Muscle of back (tissue), 13 donors: ENCODE measurements at places on chromosomes 6 and 20. TPM values are rescaled to one million over a fixed set of nuclear protein-coding genes. Genes with fewer than 3 reads are reported as not detected.

GABRR1 gene
- 1.1 TPM for polyA plus RNA-seq

DTD1 gene
- 17.4 TPM for polyA plus RNA-seq

NOP56 gene
- polyA plus RNA-seq = 139 TPM

DEFB124 gene
- polyA plus RNA-seq = 2.6 TPM

SLC17A1 gene
- not detected for polyA plus RNA-seq

KHDC1L gene
- polyA plus RNA-seq = 0.48 TPM

DNA sequence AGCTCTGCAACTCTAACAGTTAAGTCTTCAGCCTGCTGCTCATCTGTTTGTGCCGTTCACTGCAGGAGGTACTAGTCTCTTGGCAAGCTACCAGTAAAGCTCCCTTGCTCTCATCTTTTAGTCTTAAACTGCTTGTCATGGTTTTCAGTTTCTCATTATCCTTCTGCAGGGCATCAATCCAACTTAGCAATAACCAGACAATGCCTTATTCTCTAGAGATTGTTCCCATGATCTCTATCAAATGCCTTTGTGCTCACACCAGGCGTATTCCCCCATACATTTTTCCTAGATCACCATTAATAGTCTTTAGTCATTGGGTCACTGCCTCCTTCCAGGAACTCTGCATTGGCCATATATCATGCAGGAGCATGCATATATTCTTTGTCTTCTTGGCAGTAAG lies 171.3 kb downstream of the GRM1 start:
- peak; percentile 88 for DNase-seq

- DNase-seq = no peak
Measured at GRCh38 chr6:57040011-57040410, 6.5 kb upstream of the KIAA1586 start.

GRCh38 chr6:11062715-11063114 lies 18.6 kb upstream of the ELOVL2 start:
- no peak for DNase-seq

DNA sequence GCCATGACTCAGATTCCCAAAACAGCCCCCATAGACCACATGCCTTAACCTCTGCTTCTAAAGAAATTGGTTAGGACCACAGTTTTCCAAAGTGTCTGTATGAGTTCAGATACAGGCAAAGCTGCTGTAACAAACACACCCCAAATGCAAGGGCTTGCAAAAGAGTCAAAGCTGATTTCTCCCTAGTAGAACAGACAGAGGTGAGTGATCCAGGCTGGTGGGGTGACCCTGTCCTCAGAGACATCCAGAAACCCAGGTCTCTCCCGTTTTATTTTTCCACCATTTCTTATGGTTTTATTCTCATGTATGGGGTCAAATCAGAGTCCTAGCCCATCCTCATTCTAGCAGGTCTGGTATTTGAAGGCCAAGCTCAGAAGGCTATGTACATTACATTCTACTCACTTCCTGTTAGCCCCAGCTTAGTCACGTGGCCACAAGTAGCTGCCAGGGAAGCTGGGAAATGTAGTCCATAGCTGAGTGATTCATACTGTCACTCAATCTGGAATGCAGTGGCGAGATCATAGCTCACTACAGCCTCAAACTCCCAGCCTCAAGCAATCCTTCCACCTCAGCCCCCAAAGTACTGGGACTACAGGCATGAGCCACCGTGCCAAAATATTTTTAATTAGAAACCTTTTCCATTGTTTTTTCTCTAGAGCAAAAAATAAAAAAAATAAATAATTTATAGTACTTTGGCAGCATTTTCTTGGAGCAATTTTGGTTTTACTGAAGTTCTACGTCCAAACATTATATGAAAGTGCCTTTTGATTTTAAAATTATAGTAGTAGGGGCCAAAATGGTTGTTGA lies 175.2 kb downstream of the ZMYND8 start:
- DNase-seq = no peak

DNA sequence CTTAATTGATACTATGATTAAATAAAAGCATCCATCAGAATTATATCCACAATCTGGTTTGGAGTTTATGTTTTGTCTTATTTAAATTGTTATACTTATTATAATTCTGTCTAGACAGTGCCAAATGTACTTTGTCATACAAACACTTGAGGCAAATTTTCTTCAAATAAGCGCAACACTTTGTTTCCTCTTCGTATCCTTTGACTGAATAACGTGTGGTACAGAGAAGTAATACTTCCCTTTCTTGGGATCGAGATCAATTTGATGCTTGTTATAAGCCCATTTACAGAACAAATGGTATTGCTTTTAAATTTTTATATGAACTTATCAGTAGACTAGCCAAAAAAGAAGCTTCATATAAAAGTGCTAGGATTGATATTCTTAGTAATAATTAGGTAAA lies 111.0 kb downstream of the ATG5 start:
- no peak for DNase-seq

DNA sequence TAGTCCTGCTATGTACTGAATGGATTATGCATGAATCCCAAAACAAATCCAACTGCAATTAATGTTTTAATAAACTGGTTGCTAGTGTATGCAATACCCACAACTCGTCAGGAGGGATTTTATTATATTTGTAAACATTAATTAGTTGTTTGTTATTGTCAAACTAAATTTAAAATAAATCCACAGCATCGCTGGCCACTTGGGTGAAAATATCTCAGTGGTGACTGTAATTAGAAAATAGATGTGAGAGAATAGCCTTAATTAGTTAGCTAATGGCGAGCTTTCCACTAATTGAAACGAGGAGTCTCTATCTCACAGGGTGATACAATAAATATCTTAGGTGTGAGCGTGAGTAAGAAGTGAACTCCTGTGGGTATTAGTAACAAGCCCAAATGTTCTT lies 176.8 kb downstream of the LINC00237 start:
- no peak for DNase-seq

DNA sequence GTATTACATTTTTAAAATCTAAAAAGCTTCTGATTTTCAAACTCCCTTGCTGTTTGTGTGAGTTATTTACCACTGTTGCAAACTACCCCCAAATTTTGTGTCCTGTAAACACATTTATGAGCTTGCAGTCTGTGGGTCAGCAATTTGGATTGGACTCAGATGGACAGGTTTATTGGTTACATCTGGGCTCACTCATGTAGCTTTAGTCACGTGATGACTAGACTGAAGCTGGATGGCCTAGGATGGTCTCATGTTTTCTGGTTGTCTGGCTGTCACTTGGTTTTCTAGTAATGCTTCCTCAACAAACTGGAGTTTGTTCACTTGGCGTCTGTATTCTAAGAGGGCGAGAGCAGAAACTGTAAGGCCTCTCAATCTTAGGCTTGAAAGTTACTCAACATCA lies 12.2 kb upstream of the C6orf58 start:
- DNase-seq = no peak

- no peak for DNase-seq
Measured at GRCh38 chr6:88616380-88616779, 347.0 kb downstream of the RNGTT start.

GRCh38 chr6:154786144-154786868 lies 53.1 kb downstream of the SCAF8 start:
- DNase-seq = no peak

GRCh38 chr6:28742668-28743270 lies 181.0 kb downstream of the TRIM27 start:
- DNase-seq = no peak

DNA sequence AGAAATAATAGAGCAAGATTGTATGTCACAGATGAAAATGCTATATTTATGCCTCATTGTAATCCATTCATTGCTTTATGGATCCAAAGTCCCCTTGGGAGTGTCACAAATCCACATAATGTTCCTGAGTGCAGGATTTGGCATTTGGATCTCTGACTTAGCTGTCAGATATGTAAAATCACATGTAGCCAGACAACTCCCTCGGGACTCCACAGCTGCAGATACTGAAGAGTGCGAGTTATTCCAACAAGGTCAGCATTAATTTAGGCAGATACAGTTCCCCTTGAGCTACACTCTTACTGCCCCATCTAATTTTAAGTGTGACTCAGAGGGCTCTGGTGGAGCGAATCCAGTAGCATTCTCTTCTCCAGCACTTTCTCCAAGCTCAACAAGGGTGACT lies 433.2 kb downstream of the CD83 start:
- DNase-seq = peak; percentile 79

GRCh38 chr6:121436274-121436857 lies 920 bp downstream of the GJA1 start:
- no peak for DNase-seq

DNA sequence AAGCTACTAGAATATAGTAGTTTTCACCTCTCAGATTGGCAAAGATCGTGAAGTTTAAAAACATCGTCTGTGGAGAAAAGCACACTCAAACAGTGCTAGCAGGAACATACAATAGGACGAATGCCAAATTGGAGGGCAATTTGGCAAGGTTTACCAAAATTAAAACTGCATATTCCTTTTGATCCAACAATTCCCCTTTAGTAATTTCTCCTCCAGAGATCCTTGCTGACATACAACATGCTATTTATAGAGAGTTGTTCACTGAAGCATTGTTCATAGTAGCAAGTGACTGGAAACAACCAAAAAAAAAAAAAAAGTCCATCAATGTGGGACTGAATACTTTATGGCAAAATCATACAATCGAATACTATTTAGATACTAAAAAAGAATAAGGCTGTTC lies 202.2 kb downstream of the ATXN1 start:
- DNase-seq = no peak

DNA sequence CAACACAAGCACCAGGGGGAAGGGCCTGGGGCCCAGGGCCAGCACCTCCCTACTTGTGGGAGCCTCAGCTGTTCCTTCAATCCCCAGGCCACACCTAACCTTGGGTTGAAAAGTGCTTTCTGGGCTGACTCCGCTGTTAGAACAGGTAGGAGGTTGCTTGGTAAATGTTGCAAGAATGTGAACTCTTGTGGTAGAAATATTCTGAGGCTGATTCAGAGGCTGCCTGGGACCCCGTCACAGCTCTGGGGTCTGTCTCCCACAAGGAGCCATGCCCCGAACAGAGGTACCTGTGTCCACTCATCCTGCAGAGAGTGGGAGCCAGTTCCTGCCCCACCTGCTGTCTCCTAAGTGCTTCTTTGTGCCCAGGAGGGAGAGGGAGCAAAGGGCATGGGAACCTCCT lies 14.4 kb upstream of the MAS1L start:
- DNase-seq = no peak

DNA sequence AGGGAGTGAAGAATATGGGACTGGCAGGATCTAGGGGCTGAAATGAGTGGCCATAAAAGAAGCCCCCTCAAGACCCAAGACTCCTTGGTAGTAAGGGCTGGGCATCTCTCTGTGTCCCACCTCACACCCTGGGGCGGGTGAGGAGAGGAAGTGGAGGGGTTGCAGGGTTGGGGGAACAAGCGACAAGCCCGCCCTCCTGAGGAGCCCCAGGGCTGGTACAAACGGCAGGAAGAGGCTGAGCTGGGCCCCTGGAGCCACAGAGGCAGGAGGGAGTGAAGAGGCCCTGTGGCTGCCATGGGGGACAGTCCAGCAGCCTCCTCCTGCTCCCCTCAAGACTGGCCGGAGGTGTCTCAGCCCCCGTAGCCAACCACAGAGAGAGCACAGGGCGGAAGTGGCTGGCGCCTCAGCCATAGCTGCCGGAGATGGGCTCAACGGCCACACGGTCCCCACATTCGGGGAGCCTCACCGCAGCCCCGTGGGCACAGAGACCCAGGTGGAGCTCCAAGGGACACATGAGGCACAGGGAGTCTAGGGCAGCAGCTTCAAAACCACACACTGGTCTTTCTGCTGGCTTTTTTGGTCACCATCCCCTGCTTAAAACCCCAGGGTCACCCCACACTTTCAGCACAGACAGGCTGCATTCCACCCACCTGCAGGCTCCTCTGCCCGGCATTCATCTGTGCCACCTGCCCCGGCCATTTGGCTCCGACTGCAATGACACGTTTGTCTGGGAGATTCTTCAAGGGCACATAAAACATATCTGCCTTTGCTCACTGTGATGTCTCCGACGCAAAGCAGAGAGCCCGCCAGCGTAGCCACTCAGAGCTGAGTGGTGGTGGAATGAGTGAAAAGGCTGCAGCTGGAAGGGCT lies 524 bp downstream of the C20orf203 start:
- no peak for DNase-seq

DNA sequence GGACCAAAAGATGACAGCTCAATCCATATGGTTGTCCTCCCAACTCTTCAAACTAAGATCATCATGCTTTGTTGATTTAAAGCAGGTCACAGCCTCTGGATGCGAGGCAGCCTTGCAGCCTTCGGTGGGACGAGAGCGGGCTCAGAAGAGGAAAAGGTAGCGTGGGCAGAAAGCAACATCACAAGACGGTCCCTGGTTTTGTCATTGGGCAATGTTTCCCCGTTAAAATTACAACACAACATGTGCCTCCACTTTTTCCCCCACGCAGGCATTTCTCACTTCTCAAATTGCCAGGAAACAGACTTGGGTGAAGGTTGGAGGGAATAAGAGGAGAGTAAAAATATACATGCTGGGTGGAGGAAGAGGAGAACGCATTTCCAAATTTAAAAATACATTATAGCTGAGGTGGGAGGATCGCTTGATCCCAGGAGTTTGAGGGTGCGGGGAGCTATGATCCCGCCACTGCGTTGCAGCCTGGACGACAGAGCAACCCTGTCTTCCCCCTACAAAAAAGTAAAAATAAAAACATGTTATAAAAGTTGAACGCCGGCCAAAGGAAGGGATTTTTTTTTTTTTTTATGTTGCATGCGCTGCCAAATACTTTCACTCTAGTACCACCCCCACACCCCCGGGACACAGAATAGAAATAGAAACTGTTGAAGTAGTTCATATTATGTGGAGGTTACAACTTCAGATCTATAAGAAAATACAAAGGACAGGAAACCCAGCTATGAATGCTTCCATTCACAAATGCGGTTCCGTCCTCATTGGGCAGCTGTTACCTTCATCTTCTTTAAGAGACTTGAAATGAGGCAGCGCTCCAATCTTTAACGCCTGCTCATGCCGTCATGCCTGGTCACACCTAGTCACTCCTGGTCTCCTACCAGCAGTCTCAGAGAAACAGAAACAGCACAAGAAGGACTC lies 13.9 kb upstream of the NAA20 start:
- DNase-seq = peak; percentile 71

DNA sequence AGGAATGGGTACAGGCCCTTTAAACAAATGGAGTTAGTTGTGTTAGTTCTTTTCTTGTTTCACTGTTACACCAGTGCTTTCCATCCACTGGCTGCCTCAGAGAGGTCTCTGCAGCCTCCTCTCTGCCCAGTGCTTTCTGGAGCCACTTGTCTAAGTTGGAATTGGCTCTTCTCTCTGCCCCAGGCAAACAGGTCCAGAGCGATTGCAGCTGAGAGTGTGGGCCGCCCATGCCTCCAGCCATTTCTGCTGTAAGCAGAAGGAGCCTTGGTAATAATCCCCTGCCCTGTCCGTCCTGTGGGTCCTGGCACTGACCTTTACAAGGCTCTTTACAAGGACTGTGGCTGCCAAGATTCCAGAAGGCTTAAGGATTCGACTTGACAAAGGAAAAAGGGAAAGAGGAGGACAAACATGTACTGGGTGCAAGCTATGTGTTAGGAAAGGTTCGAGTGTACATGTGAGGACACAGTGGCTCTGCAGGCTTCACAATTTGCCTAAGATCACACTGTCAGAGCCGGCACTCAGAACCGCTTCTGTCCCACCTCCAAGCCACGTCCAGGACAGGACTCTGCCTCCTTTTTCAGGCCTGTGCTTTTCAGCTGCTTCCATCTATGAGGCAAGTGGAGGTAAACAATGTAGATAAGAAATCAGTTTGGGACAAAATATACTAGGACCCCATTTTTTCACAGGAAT lies 88.5 kb downstream of the POPDC3 start:
- DNase-seq = no peak

- DNase-seq = no peak
Measured at GRCh38 chr6:104541411-104541810, 318.3 kb downstream of the HACE1 start.
